ENCODE measurements at places on chromosomes 7 and 10.

DNA sequence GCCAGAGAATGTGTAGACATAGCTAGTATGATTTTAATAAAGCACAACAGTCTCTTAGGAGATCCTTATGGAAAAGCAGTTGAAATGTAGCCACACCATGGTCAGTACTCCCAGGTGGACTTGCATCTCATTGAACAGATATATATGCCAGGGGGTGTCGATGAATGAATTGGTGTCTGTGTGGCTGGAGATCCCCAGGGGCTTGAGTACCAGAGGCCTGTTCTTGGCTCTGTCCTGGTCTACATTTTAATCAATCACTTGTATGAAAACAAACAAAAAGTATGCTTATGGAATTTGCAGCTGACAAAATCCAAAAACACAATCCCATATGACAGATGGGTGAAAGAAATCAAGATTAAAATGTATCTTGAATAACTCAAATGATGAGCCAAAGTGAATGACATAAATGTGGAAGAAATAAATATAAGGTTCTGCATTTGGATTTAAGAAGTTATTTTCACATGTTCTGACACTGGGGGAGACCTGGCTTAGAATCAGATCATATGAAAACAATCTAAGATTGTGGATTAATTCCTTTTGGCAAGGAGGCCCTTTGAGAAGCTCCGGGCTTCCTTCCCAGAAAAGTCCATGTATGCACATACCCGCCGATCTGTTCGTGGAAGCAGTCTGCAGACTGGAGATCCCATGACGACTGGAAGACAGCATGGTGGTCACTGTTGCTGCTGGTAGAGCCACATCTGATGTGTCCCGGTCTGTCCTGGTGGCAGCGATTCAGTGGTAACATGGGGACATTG is 15.6 kb downstream of the CLEC2L start:
- no peak for DNase-seq

DNA sequence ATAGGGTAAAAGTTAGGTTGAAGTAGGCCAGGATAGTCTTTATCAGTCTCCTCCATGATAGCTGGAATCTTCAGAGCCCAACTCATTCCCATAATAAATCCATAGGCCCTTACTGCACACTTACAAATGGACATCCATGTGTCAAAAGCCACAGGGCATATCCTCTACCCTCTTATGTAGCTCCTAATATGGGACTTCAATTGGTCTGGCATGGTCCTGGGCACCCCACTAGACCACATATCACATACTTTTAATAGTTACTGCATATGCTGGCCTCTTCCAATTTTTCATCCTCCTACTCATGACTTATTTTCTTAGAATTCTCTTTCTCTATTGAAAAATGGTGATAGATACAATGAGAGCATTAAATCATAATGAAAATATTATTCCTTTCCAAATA is 169.3 kb downstream of the MAGI2 start:
- no peak for DNase-seq

GRCh38 chr7:142859829-142860228 is 5.0 kb downstream of the EPHB6 start:
- no peak for DNase-seq

- DNase-seq = no peak
These were observed 23.9 kb upstream of the PITRM1 start for GRCh38 chr10:3196482-3196881.

- no peak for DNase-seq
These were observed 76.3 kb downstream of the COL13A1 start for GRCh38 chr10:69878038-69878437.

DNA sequence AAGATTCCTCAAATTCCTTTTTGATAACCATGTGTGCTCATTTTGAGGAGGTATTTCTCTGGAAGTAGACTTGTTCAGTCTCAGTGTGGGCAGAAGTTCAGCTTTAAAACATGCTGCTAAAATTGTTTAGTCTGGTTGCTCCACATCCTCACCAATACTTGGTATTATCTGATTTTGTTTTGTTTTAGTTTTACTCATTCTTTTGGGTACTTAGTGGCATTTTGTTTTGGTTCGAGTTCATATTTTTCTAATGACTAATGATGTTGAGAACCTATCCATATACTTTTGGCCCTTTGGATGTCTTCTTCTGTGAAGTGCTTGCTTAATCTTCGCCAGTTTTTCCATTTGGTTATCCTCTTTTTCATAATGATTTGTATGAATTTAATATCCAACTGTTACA is 694.2 kb upstream of the FZD8 start:
- no peak for DNase-seq

DNA sequence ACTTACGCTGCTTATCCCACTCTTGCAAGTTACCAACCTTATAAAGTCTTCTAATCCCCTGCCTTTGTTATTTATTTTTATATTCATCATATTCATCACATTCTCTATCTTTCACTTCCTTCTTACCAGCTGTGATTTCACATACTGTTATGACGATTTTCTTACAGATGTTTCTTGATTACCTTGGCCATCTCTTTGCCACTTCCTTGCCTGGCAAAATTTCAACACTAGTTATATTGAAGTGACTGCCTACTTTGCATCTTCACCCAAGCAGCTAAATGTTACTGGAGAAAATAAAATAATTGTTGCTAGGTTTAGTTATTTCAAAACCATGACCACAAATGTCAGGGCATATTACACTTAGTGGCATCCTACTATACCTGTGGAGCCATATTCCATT is 8.8 kb upstream of the STEAP4 start:
- DNase-seq = no peak

- DNase-seq = no peak
These were observed 428.3 kb downstream of the TNS3 start for GRCh38 chr7:47153576-47153975.

DNA sequence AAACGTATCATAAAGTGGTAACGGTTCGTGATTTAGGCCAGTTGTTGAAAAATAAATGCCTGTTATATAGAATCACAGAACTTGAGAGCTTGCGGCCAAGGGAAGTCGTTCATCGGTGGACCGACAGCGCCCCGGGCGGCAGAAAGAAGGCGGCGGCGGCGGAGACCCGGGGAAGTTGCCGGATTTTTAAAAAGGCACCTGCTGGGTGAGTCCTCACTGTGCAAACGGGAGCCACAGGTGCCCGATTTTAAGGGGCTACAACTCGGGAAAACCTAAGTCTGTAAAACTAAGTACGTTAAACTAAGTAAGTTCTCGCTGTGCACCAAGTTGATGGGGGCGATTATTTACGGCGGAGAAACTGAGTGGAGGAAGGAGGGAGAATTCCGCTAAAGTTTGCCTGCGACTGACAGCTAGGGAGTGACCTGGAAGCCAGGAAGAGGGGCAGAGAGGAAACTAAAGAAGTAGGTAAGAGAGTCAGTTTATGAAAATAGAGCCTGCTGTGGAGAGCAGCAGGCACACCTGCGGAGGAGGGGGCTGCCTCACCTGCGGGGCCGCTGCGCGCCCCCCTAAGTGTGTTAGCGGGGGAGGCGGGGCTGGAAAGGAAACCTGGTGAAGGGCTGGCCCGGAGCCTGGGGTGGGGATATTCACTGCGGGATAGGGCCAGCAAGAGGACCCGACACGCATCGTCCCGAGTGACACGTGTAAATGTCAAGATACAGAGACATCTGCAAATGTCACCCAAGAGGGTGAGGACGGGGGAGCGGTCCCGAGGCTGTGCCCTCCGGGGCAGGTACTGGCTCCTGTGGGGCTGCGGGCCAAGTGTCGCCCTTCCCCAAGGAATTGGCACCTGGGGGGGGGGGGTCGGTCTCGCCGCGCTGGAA is 996 bp downstream of the ADAM12 start:
- DNase-seq = no peak

- no peak for DNase-seq
These were observed at the start of gene ALOX5 for GRCh38 chr10:45373576-45374349. TSS of gene ALOX5 (plus strand) at chr10:45374216. CDS start at chr10:45374280, 64 bp downstream.

DNA sequence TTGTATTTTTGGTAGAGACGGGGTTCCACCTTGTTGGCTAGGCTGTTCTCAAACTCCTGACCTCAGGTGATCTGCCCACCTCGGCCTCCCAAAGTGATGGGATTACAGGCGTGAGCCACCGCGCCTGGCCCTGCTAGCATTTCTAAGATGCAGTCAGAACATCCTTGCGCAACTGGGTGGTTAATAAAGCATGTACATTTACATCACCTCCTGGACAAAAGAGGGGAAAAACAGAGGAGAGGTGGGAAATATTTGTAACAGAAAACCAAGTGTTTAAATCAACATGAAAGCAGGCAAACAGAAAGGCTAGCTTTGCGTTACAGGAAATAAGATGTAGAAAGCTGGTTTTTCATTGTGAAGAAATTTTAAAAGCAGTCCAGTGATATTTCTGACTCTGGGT is 220.9 kb upstream of the KMT2E start:
- DNase-seq = no peak

Measured in activated CD4-positive, alpha-beta T cell treated with anti-CD3 and anti-CD28 coated beads, Interleukin-2, amount 50 U/mL, for 24 hours (primary cell).